ENCODE measurements at places on chromosomes 4 and X. TPM values are rescaled to one million over a fixed set of nuclear protein-coding genes. Genes with fewer than 3 reads are reported as not detected.
A peak's percentile ranks its signal among the peaks of the same experiment; 100 is the strongest.

The CACNA1F gene
- not detected for polyA plus RNA-seq

DNA sequence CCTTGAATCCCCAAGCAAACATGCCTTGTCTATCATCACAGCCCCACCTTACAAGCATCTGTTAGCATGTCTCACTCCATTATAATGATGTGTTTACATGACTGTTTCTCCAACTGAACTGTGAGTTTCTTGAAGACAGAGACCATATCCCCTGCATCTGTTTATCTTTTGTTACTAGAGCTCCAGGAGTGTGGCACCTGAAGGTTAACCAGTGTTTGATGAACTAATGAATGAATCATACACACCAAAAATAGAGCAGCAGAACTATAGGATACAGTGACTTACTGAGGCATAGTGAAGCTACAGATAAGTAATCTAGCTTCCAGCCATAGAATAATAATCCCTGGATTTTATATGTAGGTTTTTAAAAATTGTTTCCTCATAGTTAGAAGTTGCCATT lies 331.0 kb downstream of the PCDH7 start:
- no peak for DNase-seq

- DNase-seq: no peak
Measured at GRCh38 chr4:101527188-101527587, 179.9 kb upstream of the PPP3CA start.

DNA sequence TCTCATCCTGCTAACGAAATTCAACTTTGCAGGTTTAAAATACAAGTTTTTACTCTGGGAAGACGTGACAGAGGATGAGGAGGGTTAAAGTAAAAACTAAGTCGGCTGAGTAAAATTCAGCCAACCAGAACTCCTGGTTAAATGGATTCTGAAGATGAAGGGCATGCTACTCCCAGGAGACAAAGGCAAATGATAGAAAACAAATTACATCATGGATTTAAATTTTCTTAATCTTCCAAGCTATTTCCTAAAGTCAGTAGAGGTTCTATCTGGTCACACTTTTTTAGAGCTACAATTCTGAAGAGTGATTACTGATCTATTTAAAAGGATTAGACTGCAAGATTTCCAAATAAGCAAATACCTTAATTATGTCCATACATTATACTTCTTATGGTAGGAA lies 47.9 kb downstream of the ZNF827 start:
- DNase-seq: no peak

The CYTL1 gene
- polyA plus RNA-seq: 30.0 TPM

- no peak for DNase-seq
Measured at GRCh38 chr4:102472441-102473013, 28.6 kb upstream of the NFKB1 start.

The GPR101 gene
- polyA plus RNA-seq: not detected

DNA sequence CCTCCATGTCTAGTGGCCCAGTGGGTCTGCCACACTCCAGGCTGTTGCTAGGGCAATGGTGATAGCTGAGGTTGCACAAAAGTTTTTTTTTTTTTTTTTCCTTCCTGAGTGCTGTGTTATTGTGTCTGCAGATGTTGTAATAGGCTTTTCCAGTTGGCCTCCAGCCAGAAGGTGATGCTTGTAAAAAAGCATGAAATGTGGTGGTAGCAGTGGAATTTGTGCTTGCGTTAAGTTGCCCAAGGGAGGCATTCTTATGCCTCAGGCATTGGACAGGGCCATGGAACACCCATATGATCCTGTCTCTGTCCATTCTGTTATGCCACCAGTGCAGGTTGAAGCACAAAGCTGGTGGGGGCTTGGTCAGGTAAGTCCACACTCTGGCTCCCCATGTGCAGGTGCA lies 660.5 kb upstream of the SPANXN1 start:
- DNase-seq: no peak

DNA sequence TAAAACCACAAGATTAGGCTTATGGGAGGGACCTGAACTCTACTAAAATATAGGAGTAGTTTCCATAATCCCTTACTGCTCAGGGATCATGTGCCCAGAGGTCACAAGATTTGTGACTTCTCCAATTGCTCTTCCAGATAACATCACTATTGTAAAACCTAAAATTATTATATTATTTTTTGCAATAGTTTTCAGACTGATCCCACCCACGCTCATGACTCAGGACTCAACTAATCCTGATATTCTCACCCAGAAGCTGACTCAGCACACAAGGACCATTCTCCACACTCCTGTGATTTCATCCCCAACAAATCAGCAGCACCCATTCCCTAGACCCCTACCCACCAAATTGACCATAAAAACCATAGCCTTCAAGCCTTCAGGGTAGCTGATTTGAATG lies 24.0 kb upstream of the RPL34 start:
- DNase-seq: no peak

- DNase-seq: no peak
Measured at GRCh38 chr4:186979961-186980745, 256.5 kb upstream of the FAT1 start.

DNA sequence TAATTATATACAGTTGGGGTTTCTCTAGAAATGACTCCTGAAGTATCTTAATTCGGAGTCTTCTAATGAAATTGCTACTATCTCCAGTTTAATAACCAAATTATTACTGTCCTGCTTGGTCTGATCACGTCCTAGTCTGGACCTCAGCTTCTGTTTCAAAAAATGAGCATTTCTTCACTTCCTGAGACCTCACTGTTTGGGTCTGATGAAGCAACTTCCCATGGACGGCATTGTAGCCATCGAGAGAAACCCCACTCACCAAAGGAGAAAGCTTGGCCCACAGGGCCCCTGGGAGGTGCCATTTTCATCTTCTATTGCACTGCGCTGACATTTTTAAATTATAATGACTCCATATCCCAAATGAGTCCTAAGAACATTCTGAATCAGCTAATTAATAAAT lies 178.0 kb downstream of the MGST2 start:
- no peak for DNase-seq

The SATL1 gene
- polyA plus RNA-seq: not detected

DNA sequence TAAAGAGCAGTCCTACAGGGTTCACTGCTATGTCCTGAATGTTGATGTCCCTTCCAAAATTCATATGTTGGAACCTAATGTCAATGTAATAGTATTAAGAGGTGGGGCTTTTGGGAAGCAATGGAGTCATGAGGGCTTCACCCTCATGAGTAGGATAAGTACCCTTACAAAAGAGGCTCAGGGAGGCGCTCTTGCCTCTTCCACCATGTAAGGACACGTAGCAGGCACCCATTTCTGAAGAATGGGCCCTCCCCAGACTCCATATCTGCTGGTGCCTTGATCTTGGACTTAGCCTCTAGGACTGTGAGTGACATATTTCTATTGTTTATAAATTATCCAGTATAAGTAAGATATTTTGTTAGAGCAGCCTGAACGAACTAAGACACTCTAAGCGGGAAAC lies 15.8 kb downstream of the MED28 start:
- DNase-seq: no peak

- DNase-seq: no peak
Measured at GRCh38 chrX:31228909-31229308, 157.1 kb upstream of the FTHL17 start.

- DNase-seq: no peak
Measured at GRCh38 chrX:105263801-105264200, 43.3 kb upstream of the TEX13A start.

The CXCL11 gene
- polyA plus RNA-seq: 0.09 TPM

GRCh38 chr4:147693218-147693617 lies 9.3 kb upstream of the PRMT9 start:
- no peak for DNase-seq

- peak; percentile 11 for DNase-seq
Measured at GRCh38 chr4:15506464-15506863, 36.8 kb downstream of the CC2D2A start.

The L1CAM gene
- 0.10 TPM for polyA plus RNA-seq

GRCh38 chr4:110621328-110621812 lies 1.5 kb downstream of the PITX2 start:
- no peak for DNase-seq

The CFAP299 gene
- 1.9 TPM for polyA plus RNA-seq

- no peak for DNase-seq
Measured at GRCh38 chr4:126097155-126097799, 782.5 kb downstream of the FAT4 start.

All from AG04450 (cell line).